C1 segment of cervical spinal cord (tissue), 14 donors: ENCODE measurements at places on chromosomes 6 and 20.

DNA sequence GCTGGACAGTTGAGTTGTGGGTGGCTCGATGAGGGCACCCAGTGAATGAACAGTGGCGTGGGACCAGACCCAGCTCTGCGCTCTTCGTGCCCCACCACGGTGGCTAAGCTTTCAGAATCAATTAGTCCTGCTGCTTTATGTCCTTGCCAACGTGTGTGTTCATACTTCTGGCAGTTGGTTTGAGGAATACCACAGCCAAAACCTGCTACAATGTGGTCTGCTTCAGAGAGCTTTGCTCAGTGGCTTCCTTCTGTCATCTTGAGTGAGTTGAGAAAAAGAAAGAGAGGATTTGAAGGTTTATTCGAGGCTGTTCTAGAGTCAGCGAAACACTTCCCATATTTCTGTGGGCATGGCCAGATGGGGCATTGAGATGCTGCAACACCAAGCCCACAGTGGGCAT lies 39.5 kb upstream of the SLC22A2 start:
- no peak for DNase-seq

- DNase-seq: no peak
These were observed 218.4 kb downstream of the MAFB start for GRCh38 chr20:40470445-40471260.

DNA sequence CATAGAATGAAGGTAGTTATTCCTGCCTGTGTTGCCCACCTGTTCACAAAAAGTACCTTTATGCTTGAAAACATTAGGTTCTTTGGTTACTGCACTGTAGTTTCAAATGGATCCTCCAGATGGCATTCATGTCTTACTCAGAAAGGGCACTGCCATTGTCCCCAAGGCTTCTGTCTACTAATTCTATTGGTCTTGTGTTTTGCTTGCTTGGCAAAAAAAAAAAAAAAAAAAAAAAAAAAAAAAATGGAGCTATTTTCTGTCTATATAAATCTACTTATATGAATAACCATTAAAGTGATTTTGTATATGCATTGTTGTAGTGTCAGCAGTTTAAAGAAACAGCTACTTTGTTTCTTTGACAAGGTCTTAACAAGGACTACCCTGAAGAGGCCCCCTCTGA lies 12.7 kb upstream of the EFHC1 start:
- no peak for DNase-seq

DNA sequence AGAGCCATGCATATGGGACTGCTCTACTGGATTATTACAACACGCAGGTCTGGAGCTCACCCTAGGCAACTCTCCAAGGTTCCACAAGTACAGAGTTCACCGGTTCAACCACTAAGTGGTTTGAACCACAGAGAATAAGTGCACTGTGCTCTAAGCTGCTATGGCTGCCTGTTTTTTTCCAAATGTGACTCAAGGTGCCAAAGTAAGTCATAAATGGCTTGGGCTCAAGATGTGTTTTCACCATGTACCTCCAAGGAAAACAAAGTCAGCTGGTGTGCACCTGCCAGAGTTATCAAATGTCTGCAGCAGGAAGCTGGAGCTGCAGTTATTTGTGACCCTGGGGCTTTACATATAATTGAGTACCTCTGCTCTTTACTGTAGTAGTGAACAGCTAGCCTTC lies 76.7 kb downstream of the PREP start:
- no peak for DNase-seq

GRCh38 chr6:54613596-54613995 lies 233.0 kb upstream of the FAM83B start:
- DNase-seq: no peak

GRCh38 chr6:166904101-166904746 lies 52.1 kb downstream of the RNASET2 start:
- peak; percentile 22 for DNase-seq

- DNase-seq: peak; percentile 85
These were observed at the start of gene RGL2 for GRCh38 chr6:33298773-33299236. RGL2 (minus strand) TSS chr6:33298942; CDS start chr6:33298610, 332 bp downstream.

- DNase-seq: no peak
These were observed 5.6 kb upstream of the HLA-DOA start for GRCh38 chr6:33014841-33015634.

DNA sequence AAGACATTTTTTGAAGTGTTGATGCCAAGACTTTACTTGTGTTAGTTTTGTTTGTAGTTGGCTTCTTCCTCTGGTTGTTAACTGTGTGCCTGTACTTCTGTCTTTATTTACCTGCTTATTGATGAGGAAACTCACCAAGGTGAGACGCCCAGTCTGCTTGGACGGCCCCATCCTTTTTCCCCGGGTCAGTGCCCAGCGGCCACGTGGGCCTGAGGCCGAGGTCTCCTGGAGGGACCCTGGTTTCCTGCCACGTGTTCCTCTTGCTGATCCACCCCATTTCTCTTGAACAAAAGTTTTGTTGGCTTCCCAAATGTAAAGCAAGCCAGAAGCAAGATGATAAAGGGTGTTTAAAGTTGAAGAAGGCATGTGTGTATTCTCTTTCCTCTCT lies 24.8 kb downstream of the DUSP22 start:
- DNase-seq: no peak

GRCh38 chr6:146767632-146768031 lies 168.9 kb downstream of the ADGB start:
- DNase-seq: no peak

GRCh38 chr6:124078169-124078568 lies 274.5 kb downstream of the NKAIN2 start:
- no peak for DNase-seq

- DNase-seq: no peak
These were observed 7.3 kb upstream of the LBP start for GRCh38 chr20:38338849-38339520.

- no peak for DNase-seq
These were observed 35.1 kb upstream of the TSPYL1 start for GRCh38 chr6:116314878-116315277.

DNA sequence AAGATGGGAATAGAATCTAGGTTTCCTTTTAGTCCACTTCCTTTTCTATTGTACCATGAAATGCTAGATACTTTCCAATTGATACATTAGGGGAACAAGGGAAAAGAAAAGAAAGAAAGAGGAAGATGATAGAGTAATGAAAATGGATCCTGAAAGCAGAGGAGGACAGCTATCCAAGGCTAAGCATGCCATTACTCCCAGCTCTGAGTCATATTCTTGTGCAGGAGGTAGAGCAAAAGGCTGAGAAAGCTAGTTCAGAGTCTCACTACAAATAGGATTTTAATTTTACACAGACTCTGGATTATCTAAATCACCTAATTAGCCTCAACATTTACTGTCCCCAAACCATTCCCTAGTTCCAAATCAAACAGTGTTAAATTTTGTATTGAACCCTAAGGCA lies 23.6 kb downstream of the RWDD2A start:
- no peak for DNase-seq

DNA sequence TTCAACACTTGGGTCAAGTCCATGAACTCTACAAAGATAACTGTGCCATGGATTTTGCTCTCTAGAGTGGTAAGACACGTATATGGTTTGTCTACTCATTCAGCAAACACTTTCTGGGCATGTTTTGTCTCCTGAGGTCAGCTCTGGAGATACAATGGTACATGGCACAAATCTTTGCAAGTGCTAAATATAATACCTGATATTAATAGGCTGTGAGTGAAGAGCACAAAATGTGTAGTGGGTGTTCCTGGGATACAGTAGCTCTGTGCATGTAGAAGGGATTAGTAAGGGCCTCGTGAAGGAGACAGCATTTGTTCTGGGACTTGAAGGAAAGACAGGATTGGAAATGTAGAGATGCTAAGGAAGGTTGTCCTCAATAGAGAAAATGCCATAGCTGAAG lies 360.9 kb downstream of the BCKDHB start:
- no peak for DNase-seq

DNA sequence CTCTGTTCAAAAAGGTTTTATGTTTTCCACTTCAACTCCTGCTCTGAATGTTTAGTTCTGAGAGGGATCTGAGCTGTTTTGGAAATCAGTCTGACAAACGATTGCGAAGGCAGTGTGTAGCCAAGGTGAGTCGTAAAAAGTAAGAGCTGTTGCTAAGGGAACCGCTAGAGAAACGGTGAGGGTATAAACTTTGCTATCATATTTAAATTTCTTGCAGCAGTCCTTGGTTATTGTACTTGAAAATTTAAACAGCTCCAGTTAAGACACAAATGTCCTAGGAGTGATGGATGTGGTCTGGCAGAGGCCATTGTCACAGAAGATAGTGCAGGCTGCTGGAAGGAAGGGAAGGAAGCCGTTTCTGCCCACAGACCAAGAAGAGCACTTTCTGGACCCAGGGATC lies 64.9 kb upstream of the CITED2 start:
- no peak for DNase-seq

DNA sequence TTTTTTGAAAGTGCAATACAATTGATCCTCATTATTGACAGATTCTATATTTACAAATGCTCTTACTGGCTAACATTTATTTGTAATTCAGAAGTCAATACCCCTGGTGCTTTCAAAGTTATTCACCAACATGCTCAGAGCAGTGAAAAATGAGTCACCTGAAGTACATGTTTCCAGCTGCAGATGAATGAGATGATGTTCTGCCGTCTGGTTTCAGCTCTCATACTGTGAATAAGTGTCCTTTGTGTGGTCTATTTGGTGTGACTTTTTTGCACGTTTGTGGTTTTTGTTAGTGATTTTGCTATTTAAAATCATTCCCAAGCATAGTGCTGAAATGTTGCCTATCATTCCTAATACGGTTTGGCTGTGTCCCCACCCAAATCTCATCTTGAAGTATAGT lies 22.3 kb upstream of the EYA4 start:
- DNase-seq: no peak

DNA sequence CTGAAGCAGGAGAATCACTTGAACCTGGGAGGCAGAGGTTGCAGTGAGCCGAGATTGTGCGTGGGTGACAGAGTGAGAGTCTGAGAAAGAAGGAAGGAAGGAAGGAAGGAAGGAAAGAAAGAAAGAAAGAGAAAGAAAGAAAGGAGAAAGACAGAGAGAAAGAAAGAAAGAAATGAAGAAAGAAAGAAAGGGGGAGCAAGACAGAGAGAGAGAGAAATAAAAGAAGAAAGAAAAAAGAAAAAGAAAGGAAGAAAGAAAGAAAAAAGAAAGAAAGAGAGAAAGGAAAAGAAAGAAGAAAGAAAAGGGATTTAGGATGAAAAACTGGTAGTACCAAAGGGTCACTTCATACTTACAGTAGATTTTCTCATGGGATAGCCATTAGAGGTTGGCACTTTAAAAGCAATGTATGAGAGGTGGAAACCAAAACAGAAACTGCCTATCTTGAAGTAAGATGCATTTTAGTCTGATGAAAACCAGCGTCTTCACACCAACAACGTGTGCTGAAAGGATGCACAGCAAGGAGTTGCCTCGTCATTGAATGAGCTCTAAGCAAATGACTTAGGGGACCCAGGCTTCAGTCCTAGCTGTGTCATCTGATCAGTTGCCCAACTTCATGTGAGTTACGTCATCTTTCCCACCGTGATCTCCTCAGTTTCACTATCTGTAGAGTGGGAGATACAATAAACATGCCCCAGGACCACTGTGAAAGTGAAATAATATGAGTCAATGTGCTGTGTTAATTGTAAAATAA lies 133.9 kb upstream of the NEDD9 start:
- DNase-seq: no peak

DNA sequence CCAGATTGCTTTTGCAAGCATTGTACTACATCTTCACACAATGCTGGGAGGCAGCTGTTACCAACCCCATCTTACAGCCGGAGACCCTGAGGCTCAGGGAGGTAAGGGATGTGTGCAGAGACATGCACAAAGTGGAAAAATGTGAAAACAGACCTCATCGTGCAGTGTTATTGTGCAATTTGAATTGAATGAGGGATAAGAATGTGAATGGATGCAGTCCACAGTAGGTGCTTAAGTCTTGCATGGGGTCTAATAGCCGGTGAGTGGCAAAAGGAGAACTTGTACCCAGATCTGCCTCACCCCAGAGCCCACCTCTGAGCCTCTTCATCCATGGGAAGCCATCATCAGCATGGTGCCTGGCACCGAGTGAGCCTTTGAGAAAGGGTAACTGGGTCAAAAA lies 42.1 kb downstream of the SLC52A3 start:
- DNase-seq: no peak

- DNase-seq: no peak
These were observed 33.6 kb downstream of the PSMB9 start for GRCh38 chr6:32887616-32888015.

- peak; percentile 1 for DNase-seq
These were observed 21.6 kb upstream of the MTRF1L start for GRCh38 chr6:153023977-153024708.
